ENCODE measurements at places on chromosomes 16 and 17.
A peak's percentile ranks its signal among the peaks of the same experiment; 100 is the strongest.

GRCh38 chr17:48628649-48629410 is 2.7 kb upstream of the HOXB9 start:
- DNase-seq = no peak

DNA sequence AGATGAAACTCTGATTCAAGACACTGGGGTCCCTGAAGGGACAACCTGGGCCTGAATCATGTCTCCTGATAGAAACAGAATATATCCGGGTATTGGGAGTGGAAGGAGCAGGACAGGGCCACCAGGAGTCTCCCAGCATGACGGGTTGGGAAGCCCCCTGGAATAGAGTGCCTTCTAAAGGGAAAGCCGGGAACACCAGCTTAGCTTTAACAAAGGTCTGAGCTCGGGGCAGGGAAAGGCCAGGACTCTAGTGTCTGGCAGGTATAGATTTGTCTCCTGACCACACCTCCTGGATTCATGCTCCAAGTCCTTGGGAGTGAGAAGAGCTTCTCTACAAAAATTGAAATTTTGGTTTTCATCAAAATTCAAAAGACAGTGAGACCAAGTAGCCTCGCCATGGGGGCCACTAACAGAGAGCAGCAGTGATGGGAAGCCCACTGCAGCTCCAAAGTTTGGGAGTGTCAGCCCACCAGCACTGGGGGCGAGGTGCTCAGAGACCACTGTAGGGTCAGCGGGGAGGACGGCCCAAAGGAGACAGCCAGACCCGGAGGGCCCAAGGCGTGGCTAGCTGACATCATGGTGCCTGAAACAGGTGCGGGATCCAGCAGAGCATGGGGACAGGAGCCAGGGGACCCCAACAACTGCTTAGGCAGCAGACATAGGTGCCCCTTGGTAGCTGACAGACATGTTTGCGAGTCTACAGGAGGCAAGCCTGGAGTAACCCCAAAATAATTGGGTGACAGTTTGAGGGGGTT is 81.0 kb downstream of the C16orf78 start:
- DNase-seq = no peak

DNA sequence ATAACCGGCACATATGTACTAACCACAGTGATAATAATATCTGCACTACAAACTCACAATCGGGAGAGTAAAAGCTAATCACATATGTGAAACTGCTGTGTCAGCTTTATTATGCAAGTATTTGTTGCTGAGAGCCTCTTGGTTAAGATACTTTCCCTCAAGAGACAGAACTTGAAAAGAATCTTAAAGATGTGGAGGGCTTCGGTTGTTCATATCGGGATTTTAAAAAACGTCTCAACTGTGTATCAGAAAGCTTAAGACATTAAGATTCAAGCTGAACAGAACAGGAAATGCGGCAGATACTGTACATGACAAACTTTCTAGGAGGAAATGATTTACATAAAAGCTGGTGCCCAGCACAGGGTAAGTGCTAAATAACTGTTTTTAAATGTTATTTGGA is 27.5 kb upstream of the HLF start:
- DNase-seq = no peak

DNA sequence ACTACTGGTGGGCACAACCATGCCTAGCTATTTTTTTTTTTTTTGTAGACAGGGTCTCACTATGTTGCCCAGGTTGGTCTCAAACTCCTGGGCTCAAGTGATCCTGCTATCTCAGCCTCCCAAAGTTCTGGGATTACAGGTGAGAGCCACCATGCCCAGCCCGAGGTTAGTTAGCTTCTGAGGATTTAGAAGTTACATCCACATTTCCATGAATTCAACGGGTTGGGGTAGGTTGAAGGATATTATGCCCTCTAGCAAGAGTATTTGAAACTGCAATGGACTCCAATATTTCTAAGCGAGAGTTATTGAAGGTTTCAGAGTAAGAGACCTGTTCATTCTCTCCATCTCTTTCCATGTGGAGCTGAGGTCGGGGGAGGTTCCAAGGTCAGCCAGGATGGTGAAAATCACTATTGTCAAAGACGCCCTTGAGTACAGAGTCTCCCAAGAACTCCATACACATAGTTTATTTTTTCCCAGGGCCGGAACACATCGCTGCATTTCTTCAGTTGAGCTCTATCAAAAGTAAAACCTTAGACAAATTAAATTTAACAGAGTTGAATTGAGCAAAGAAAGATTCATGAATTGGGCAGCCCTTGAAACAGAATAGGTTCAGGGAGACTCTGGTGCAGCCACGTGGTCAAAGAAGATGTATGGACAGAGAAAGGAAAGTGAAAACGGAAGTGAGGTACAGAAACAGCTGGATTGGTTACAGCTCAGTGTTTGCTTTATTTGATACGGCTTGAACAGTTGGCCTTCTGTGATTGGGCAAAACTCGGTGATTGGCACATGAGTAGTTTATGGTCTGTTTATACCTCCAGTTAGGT is 19.0 kb upstream of the ITPRIPL2 start:
- no peak for DNase-seq

DNA sequence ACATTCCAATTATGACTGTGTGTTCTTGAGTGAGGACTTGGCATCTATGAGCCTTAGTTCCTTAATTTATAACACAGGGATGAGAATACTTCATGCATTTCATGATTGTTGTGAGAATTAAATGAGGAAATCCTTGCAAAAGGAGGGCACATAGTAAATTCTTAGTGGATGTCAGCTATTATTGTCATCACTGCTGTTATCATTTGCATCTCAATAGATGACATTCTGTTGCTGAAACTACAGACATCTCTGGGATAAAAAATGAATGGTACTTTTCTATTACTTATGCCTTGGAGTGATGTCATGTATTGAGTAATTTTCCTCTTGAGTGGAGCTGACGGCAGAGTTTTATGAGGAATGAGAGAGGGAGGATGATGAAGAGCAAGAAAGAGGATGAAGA is 184.4 kb upstream of the CDH11 start:
- DNase-seq = no peak

DNA sequence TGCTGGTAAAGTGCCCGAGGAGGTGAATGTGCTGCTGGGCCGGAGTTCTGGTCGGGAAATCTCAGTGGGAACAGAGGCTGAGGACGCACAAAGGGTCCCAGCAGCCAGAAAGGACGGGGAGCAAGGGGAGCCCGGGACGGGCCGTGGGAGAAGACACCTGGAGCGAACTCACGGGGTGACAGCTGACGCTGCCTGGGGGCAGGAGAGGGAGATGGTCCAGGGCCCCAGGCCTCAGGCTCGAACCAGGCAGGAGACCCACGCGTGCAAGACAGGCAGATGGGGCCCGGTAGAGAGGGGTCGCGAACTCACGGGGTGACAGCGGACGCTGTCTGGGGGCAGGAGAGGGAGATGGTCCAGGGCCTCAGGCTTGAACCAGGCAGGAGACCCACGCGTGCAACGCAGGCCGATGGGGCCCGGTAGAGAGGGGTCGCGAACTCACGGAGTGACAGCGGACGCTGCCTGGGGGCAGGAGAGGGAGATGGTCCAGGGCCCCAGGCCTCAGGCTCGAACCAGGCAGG is 72.9 kb downstream of the METRNL start:
- peak; percentile 20 for DNase-seq

- no peak for DNase-seq
These were observed 47.7 kb upstream of the LCMT1 start for GRCh38 chr16:25063865-25064264.

GRCh38 chr17:75181608-75182318 is 996 bp downstream of the SUMO2 start:
- DNase-seq = peak; percentile 36
